ENCODE measurements at places on chromosomes 1 and 21.

DNA sequence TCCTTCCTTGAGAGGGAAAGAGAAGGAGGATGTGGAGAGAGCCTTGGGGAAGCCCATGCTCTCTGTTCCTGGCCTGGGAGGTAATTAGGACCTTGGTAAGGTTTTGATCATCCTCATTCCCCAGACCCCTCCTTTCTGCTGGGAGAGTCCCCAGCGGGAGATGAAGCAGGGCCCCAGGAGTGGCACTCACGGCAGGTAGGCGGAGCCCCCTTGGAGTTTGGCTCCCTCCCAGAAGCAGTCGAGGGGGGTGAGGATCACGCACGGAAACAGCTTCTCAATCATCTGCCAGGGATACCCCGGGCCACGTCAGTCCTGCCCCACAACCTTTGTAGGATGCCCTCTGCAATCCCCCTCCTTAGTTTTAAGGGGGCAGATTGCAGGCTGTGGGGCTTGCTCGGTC lies 11.5 kb downstream of the PTCH2 start:
- no peak for DNase-seq

- no peak for DNase-seq
Measured at GRCh38 chr1:208997726-208998312, 585.7 kb upstream of the CAMK1G start.

GRCh38 chr1:224720216-224720615 lies 104.1 kb downstream of the CNIH3 start:
- no peak for DNase-seq

GRCh38 chr1:184388971-184389370 lies 2.1 kb downstream of the C1orf21 start:
- no peak for DNase-seq

DNA sequence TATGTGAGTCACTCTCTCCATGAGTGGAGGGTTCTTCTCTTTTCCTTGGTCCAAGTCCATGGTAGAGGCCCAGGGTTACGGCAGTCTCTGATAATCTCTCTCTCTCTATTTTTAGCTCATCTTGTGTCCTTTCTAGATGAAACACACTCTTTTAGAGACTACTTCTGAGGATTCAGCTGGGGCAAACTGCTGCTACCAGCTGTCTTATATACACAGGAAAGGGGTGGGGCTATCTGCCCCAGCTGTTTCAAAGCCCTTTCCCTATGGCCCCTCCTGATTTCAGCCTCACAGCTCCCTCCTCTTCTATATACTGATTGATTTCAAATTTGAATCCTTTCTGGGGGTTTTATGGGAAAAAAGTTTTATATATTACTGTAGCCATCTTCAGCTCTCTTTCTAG lies 324.8 kb downstream of the RWDD3 start:
- DNase-seq, result no peak

- no peak for DNase-seq
Measured at GRCh38 chr1:208731981-208732821, 488.0 kb upstream of the PLXNA2 start.
